Neural crest cell (in vitro differentiated cells): ENCODE measurements at places on chromosomes 7 and 10.

- no peak for DNase-seq
These were observed 66.7 kb upstream of the ATP6V0A4 start for GRCh38 chr7:138864667-138865066.

GRCh38 chr10:78542521-78542920 lies 508.9 kb downstream of the RPS24 start:
- no peak for DNase-seq

- no peak for DNase-seq
These were observed 34.1 kb downstream of the CHST3 start for GRCh38 chr10:71998119-71998839.

GRCh38 chr7:21125297-21125696 lies 302.6 kb upstream of the SP4 start:
- no peak for DNase-seq

DNA sequence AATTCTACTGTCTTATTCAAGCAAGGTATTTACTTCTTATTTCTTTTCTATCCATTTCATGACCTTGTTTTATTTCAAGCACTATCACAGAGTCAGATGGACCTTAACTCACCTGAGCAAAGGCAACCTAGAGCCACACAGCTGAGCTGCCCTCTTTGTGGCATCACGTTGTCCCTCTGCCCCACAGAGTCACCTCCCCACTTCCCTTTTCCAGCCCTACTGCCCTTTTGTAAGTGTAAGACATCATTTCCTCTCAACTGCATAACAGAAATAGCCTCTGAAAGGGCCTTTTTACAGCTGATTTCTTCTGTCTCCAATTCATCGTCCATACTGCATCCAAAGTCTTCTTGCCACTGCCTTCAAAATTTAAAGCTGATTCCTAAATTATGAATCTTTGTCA lies 946.0 kb downstream of the NRG3 start:
- no peak for DNase-seq

- DNase-seq, result peak; percentile 46
These were observed 10.0 kb downstream of the HHEX start for GRCh38 chr10:92699518-92700381.

DNA sequence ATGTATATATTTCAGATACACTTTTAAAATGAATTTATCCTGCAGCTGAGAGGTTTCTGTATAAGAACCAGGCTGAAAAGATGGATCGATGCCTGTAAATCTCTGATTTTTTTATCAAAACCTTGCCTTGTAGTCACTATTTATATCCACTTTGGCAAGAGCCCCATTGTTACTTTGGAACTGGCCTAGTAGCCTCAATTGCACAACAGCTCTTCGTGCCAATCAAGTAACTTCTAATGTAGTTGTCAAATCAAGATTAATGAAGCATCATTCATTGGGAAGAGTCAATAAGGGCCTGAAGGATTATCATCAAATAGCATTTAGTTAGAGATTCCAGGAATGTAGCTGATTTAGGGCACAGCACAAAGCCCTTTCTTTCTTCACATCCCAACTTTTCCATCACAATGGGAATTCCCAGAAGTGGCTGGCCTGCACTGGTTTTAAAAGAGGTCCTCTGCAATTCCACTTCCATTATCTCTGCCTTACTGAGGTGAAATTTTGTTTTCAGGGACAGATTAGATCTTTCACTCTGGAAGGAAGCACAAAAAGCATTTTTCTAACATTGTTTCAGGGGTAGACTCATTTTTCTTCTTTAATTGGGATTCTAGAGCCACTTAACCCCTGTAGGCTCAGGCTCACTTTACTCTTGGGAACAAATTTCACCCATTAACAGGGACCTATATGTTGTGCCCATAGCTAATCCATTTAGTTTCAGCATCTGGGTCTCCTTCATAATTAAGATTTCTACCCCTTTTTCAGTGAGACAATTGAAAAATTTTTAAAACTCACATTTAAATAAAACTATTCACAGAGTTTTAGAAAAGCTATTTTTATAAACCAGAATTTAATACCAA lies 97.8 kb downstream of the CALCR start:
- DNase-seq, result no peak

GRCh38 chr10:61744469-61744868 lies 81.7 kb downstream of the CABCOCO1 start:
- DNase-seq, result no peak

DNA sequence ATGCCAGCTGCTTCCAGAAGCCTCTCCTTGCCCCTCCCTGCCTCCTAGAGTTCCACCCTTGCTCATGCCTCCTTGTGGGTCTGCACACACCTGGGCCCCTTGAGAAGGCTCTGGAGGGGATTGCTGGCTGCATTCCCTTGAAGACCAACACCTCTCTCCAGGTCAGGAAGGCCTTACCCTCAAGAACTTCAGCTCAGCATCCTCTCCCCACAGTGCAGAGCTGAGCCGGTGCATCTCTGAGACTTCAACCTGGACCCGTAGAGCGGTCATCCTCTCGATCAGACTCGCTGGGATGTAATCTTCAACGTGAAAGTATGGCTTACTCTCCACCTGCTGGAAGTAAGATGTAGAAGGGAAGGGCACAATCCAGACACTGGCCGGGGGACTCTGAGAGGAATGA lies 62.7 kb downstream of the FRMPD2 start:
- no peak for DNase-seq

DNA sequence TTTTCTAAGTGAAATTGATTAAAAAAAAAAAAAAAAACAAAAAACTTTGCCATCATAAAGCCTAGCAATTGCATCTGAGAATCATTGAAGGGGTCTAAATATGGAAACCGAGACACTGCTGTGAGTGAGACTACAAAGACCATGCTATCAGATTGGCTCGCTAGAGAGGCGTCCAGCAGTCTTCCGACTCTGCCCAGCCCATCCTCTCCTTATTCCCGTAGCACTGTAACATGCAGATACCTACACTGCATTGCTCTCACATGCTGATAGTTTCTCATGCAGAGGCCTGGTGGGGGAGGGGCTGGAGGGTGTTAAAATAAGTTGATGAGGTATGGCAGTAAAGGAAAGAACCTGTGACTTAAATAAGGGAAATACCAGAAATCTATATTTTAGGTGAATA lies 130.7 kb downstream of the NRF1 start:
- no peak for DNase-seq

DNA sequence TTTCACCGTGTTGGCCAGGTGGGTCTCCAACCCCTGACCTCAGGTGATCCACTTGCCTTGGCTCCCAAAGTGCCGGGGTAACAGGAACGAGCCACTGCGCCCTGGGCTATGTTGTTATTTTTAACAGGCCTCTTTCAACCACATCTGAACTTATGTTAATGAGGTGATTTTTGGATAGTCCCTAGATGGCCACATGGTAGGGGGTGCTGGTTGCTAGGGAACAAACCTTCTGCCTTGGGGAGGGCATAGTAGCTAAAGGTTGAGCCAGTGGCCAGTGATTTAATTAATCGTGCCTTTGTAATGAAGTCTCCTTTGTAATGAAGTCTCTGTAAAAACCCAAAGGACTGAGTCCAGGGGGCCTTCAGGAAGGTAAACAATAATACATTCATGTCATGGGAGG lies 9.1 kb downstream of the COMTD1 start:
- no peak for DNase-seq

DNA sequence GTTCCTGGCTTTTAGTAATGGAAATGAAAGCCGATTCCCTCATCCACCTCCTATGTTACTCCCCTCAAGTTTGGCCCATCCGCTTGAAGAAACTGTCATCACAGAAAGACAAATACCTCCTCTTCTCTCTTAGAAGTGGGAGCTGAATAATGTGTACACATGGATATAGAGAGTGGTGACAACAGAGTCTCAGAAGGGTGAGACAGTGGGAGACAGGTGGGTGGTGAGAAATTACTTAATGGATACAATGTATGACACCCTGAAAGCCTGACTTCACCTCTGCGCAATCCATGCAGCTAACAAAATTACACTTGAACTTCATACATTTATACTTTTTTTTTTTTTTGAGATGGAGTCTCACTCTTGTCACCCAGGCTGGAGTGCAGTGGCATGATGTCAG lies 217.5 kb downstream of the SKIDA1 start:
- DNase-seq, result no peak

DNA sequence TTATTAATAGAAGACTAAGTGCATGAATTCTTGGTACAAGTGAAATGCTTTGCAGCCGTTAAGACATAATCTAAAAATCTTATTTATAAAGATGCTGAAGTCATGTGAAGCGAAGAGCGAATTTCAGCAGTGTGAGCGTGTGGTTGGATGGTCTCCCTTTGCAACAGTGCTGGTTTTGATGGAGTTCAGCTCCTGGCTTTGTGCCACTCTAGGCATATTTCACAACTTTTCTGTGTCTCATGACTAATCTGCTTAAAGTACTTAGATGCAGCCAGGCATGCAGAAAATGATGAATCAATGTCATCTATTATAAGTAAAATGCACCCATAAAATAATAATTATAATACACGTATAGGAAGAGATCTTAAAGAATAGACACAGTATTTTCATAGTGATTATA lies 107.2 kb upstream of the TCERG1L start:
- DNase-seq, result no peak

DNA sequence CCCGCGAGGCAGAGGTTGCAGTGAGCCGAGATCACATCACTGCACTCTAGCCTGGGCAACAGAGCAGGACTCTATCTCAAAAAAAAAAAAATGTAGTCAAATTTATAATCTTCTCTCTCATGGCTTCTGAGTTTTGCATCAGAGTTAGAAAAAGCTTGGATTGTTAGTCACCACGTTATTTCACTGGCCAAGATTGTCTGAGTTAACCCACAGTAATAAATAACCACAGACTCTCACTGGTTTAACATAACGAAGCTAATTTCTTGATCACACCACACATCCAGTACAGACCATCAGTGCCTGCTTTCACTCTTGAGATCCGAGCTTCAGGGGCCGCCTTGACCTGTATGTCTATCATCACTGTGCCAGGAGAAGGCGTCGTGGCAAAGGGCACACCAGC lies 116.8 kb upstream of the JCAD start:
- no peak for DNase-seq

DNA sequence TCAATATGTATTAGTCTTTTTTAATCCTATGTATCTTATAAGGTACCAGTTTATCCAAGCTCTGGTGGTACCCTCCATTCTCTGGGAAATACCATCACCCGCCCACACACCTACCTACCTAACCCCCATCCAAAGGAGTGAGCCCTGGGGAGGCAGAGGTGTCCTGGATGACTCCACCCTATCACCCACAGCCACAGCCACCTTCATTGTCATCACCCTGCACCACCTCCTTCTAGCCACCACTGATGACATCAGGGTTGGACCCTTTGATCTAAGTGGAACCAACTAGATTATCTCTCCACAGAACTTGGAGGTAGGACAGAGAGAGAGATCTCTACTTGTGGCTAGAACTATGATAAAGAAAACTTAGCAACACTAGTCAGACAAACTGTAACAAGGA lies 259.4 kb downstream of the PARD3 start:
- no peak for DNase-seq

- no peak for DNase-seq
These were observed 159.9 kb upstream of the EEPD1 start for GRCh38 chr7:35993113-35993512.

GRCh38 chr7:136303162-136303561 lies 326.0 kb upstream of the MTPN start:
- DNase-seq, result no peak

GRCh38 chr7:1290679-1291356 lies 58.1 kb downstream of the UNCX start:
- DNase-seq, result no peak

- DNase-seq, result no peak
These were observed 127.2 kb upstream of the SP4 start for GRCh38 chr7:21300692-21301091.

- DNase-seq, result no peak
These were observed 64.5 kb upstream of the CACNA2D1 start for GRCh38 chr7:82507976-82508677.

DNA sequence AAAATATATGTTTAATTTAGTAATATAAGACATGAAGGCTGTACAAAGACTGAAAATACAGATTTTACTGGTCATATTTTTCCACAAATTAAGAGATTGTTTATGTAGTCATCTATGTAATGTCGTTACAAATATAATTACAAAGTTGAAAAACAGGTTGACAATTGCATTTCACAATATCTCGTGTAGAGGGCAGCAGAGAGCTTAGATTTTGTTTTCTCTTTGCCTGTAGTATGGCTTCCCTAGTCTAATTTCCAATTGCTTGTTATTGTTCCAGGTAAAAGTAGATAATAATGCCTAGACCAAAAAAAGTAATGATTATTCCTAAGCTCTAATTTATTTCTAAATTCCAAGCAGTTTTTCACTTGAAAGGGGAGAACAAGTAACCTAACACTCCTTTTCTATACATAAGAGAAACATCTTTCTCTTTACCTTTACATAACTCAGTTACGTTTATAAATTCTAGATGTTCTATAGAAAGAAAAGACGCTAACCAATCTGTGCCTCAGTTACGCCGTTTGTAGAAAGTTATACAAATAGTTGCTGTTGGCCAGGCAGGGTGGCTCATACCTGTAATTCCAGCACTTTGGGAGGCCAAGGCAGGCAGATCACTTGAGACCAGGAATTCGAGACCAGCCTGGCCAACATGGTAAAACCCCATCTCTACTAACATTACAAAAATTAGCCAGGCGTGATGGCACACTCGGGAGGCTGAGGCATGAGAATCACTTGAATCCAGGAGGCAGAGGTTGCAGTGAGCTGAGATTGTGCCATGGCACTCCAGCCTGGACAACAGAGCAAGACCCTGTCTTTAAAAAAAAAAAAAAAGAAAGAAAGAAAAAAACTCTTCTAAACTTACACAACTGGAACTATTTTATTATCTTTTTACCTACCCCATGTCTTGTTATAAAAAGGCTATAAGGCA lies 30.0 kb downstream of the NET1 start:
- peak; percentile 31 for DNase-seq

DNA sequence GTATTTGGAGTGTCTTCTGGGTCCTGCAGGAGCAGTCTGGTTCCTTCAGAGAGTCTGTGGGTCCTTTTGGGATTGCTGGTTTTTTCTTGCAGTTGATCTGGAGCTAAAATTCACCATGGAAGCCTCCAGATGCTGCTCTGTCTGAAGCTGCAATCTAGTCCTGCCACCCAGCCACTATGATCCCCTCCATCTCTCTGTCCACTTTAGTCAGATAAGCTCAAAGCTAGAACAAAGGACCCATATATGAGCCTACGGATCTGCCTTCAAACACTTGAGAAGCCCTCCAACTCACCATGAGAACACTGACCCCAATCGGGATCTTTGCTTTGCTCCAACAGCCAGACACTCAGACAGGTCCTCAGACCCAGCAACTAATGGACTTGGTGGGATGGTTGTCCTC lies 618 bp upstream of the TBXAS1 start:
- no peak for DNase-seq

DNA sequence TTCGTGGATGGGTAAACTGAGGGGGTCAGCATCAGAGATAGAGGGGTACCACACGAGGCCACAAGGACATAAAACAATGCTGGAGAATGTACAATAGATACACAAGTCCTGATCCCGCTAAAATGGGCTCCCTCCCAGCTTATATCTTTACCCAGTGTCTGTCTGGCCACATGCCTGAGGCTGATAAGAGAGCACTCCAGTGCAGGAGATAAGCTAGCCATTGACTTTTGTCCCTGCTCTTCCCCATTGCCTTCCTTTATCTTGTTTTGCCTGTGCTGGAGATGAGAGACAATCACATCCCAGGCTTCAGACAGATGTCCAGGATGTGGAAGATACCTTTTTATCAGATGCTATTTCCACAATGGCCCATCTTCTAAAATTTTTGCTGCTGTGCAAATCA lies 6.0 kb downstream of the GAD2 start:
- DNase-seq, result no peak

- DNase-seq, result no peak
These were observed 27.7 kb upstream of the BPGM start for GRCh38 chr7:134618756-134619530.

- DNase-seq, result no peak
These were observed 16.0 kb upstream of the PPIF start for GRCh38 chr10:79331226-79331625.

- no peak for DNase-seq
These were observed 123.1 kb upstream of the EEPD1 start for GRCh38 chr7:36029853-36030515.
